Heart right ventricle (tissue), 16 donors: ENCODE measurements at places on chromosomes 13 and 19.
A peak's percentile ranks its signal among the peaks of the same experiment; 100 is the strongest.

GRCh38 chr19:16841391-16841926 lies 12.3 kb downstream of the SIN3B start:
- no peak overlapping the region for H3K4me3 ChIP-seq
- no peak for DNase-seq
- no peaks in the 10 kb centered on the region for H3K36me3 ChIP-seq
- H3K27me3 ChIP-seq: no peaks in the 10 kb centered on the region
- peak overlapping the region; percentile 10 for H3K27ac ChIP-seq

GRCh38 chr19:33094436-33095067 lies 13.6 kb downstream of the GPATCH1 start:
- H3K36me3 ChIP-seq: peaks cover 100% of the 10 kb centered on the region
- H3K27me3 ChIP-seq: no peaks in the 10 kb centered on the region
- no peak overlapping the region for H3K27ac ChIP-seq
- no peak for DNase-seq

DNA sequence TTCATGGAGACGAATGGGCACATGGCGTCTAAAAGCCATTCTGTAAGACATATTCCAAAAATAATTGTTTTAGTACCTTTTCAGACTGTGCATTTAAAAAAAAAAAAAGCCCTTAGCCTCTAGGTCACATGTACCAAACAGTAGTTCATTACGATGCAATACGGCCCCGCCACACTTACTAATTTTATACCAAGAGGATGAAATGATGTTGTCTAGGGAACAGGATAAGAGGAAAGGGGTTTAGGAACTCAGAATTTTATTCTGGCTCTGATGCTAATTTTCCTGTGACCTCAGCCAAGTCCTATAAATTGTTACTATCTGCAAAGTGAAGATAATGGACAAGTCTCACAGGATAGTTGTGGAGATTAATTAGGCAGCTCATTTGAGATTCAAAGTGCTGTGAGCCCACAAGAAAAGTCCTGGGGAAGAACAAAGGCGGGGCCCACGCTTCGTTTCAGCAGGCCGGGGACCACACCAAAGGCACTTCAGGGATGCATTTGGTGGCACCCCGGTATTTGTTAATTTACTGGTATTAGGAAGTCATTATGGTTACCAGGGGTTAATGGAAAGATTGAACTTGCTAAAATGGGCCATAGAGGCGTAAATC lies 511.1 kb downstream of the IRS2 start:
- no peak for DNase-seq
- peaks cover 19% of the 10 kb centered on the region for H3K4me1 ChIP-seq
- H3K27ac ChIP-seq: no peak overlapping the region
- H3K36me3 ChIP-seq: no peaks in the 10 kb centered on the region

- H3K4me1 ChIP-seq: peaks cover 13% of the 10 kb centered on the region
- no peak overlapping the region for H3K4me3 ChIP-seq
- no peak overlapping the region for H3K27ac ChIP-seq
- DNase-seq: no peak
Observed at GRCh38 chr13:113013878-113014751, 45.1 kb downstream of the MCF2L start.

DNA sequence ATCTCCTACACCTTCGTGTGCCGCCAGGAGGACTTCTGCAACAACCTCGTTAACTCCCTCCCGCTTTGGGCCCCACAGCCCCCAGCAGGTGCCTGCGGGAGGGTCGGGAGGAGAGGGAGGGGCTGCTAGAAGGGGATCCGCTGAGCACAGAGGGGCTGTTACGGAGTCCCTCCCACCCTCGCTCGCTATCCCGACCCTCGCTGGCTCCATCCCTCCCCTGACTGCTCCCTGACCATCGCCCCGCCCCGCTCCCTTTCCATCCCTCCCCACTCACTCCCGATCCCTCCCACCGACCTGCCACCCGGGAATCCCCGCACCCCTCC lies 780 bp downstream of the CD177 start:
- H3K27ac ChIP-seq: no peak overlapping the region
- no peak for DNase-seq
- H3K36me3 ChIP-seq: no peaks in the 10 kb centered on the region
- H3K4me3 ChIP-seq: peak overlapping the region; percentile 24
- H3K27me3 ChIP-seq: peaks cover 20% of the 10 kb centered on the region

DNA sequence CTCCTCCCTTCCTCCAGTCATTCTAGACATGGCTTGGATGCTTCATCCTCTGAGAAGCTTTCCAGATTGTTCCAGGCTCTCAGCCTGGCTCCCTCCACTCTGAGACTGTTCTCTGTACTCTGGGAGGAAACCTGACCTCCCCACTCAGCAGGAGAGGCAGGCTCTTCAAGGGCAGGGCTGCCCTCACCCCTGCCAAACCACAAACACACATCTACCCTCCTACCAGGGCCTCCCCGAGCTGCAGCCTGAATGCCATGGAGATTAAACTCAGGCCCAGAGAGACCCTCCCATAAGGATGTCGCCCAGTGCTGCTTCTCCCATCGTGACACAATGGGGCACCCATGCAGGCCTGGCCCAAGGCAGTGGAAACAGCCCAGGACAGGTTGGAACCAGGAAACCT lies 16.2 kb downstream of the NUMBL start:
- H3K36me3 ChIP-seq: peaks cover 60% of the 10 kb centered on the region
- no peaks in the 10 kb centered on the region for H3K4me1 ChIP-seq
- no peak overlapping the region for H3K4me3 ChIP-seq
- no peak for DNase-seq
- H3K27ac ChIP-seq: no peak overlapping the region

- no peak overlapping the region for H3K27ac ChIP-seq
- H3K4me3 ChIP-seq: no peak overlapping the region
- no peaks in the 10 kb centered on the region for H3K27me3 ChIP-seq
- no peaks in the 10 kb centered on the region for H3K36me3 ChIP-seq
- no peak for DNase-seq
Observed at GRCh38 chr19:7858109-7858770, 15.9 kb downstream of the PRR36 start.

DNA sequence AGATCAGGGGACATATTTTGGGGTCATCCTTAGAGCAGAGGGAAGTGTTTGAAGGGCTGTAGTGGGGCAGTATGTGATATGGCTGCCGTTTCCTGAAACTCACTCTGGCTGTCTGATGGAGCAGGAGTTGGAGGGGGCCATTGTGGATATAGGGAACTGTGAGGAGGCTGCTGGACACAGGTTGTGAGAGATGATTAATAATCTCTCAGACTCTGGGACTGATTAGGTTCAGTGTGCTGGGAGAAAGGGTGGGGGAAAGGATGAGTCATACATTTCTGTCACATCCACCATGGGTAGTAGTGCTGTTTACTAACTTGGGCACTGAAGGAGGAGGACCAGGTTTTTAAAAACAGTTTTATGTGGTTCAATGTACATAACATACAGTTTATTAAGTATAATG lies 4.8 kb downstream of the B3GLCT start:
- H3K27me3 ChIP-seq: no peaks in the 10 kb centered on the region
- no peak for DNase-seq
- no peak overlapping the region for H3K27ac ChIP-seq
- no peak overlapping the region for H3K4me3 ChIP-seq
- peaks cover 23% of the 10 kb centered on the region for H3K4me1 ChIP-seq

DNA sequence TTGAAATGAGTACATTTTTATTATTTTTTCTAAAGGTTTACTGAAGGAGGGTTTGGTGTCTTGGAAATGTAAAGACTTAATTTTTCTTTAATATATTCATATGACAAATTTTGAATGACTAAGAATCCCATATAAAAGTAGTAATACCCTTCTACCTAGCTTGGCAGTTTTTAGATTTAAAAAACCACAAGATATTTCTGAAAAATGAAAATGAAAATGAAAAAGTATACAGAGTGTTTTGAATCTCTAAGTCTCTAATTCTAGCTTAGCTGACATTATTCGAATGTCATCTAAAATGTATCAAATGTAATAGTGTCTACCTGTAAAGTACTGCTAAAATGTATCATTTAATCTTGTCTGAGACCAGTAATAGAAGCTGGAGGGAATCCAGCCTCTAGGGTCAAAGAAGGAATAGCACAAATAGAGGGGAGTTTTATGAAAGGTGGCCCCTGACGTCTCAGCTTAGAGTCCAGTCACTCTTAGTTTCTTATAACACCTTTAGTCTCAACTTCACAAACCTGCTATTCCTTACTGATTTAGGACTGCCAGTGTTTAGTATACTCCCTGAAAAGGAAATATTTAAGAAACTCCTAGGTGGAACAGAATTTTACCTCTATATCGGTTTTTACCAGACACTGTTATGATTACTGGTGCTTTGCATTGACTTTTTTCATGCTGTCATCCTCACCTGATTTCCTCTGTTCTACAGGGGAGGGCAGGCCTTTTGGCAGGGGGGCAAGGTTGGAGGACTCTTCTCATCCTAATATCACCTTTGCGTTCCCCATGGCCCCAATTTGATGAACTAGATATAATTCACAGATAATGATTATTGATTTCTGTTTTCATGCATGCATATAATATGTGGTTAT lies 16.2 kb upstream of the MIR17HG start:
- no peak overlapping the region for H3K4me3 ChIP-seq
- no peaks in the 10 kb centered on the region for H3K36me3 ChIP-seq
- no peak for DNase-seq
- H3K27ac ChIP-seq: no peak overlapping the region

DNA sequence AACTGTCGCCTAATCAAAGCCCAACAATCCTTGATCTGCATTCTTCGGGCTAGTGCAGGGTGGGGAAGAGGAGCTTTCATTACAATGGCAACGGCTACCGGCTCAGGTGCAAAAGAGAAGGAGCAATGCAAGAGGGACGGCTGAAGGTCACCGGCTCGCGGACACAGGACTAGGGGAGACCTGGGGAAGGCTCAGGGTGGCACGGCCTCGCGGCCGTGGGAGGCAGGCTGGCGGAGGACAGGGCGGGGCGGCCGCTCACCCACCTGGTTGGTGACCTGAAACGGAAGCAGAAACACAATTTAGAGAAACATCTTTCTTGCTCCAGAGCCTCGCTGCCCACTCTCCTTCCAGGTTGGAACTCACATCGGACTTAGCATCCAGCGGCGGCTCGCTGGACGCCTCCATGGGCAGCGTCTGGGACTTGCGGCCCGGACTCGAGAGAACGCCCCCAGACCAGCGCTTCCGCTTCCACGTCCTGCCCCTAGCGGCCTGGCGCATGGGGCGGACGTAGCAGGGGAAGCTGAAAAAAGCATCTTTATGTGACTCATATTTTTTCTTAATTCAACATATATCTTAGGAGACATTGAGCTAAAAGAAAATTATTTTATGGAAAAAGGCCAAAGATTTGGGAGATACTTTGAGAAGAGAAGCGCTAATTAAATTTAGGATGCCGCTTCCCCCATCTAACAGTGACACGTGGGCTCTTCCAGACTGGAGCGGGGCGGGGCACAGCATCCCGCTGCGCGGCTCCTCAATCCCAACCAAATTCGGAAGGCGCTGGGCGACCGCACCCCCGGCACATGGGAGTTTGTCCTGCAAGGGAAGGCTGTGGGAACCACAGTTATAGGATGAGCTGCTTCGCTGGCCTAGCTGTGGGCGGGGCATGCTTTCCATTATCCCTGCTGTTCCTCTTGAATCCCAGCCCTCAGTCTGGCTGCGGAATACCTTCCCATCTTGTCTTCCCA lies at the start of gene COMMD6:
Gene COMMD6, minus strand, starts transcription at position 441 of the 965 bp plus-strand sequence. Its CDS starts 36 bp downstream, at position 405.
- no peaks in the 10 kb centered on the region for H3K36me3 ChIP-seq
- H3K4me3 ChIP-seq: peak within 1 kb of the TSS; percentile 81
- peak within 1 kb of the TSS; percentile 70 for H3K27ac ChIP-seq
- DNase-seq: peak; percentile 75
- H3K27me3 ChIP-seq: no peaks in the 10 kb centered on the region

- DNase-seq: no peak
- H3K4me1 ChIP-seq: peaks cover 9% of the 10 kb centered on the region
- peak overlapping the region; percentile 61 for H3K4me3 ChIP-seq
Observed at GRCh38 chr19:52138278-52138982, 1.3 kb downstream of the ZNF616 start.

- no peaks in the 10 kb centered on the region for H3K36me3 ChIP-seq
- H3K27ac ChIP-seq: no peak overlapping the region
- H3K4me3 ChIP-seq: no peak overlapping the region
- H3K4me1 ChIP-seq: peaks cover 5% of the 10 kb centered on the region
- DNase-seq: no peak
Observed at GRCh38 chr19:10861103-10861651, 10.2 kb upstream of the CARM1 start.

- peaks cover 28% of the 10 kb centered on the region for H3K4me1 ChIP-seq
- no peak overlapping the region for H3K27ac ChIP-seq
- no peak for DNase-seq
- H3K27me3 ChIP-seq: no peaks in the 10 kb centered on the region
- H3K4me3 ChIP-seq: no peak overlapping the region
Observed at GRCh38 chr13:31880851-31881494, 141.6 kb downstream of the RXFP2 start.

GRCh38 chr13:108795841-108796240 lies 166.4 kb downstream of the MYO16 start:
- no peaks in the 10 kb centered on the region for H3K36me3 ChIP-seq
- no peak overlapping the region for H3K4me3 ChIP-seq
- no peaks in the 10 kb centered on the region for H3K4me1 ChIP-seq
- H3K27me3 ChIP-seq: no peaks in the 10 kb centered on the region
- no peak for DNase-seq
- no peak overlapping the region for H3K27ac ChIP-seq

DNA sequence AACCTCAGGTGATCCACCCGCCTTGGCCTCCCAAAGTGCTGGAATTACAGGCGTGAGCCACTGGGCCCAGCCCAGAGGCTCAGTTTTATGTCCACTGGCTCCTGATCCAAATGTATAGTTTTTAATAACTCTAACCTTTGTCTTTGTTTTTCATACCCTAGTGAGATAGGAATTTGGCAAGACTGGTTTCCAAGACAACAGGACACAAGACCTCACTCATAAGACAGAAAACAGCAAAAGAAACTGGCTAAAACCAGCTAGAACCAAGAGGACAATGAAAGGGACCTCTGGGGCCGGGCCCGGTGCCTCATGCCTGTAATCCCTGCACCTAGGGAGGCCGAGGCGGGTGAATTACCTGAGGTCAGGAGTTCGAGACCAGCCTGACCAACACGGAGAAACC lies 27.6 kb downstream of the CPT1C start:
- no peak overlapping the region for H3K27ac ChIP-seq
- no peaks in the 10 kb centered on the region for H3K27me3 ChIP-seq
- H3K36me3 ChIP-seq: no peaks in the 10 kb centered on the region
- DNase-seq: no peak
- no peak overlapping the region for H3K4me3 ChIP-seq

GRCh38 chr13:111245576-111246384 lies 74.7 kb upstream of the TEX29 start:
- no peak for DNase-seq
- H3K4me1 ChIP-seq: no peaks in the 10 kb centered on the region
- H3K27me3 ChIP-seq: no peaks in the 10 kb centered on the region
- H3K4me3 ChIP-seq: no peak overlapping the region
- H3K36me3 ChIP-seq: peaks cover 89% of the 10 kb centered on the region
